M059J (cell line): ENCODE measurements at places on chromosomes 2 and 18. TPM values are rescaled to one million over a fixed set of nuclear protein-coding genes. Genes with fewer than 3 reads are reported as not detected.

ING5 gene
- total RNA-seq = 9.2 and 11.0 TPM in 2 replicates

CXCR1 gene
- total RNA-seq = not detected in 2 replicates

UGT1A10 gene
- total RNA-seq = not detected in 2 replicates

CHN1 gene
- total RNA-seq = 11.0 and 12.7 TPM in 2 replicates

C1D gene
- total RNA-seq = 49.3 and 62.1 TPM in 2 replicates

DSG1 gene
- not detected in 2 replicates for total RNA-seq

CHST9 gene
- not detected in 2 replicates for total RNA-seq

APCDD1 gene
- 2.4 and 6.8 TPM in 2 replicates for total RNA-seq

ALPI gene
- total RNA-seq = not detected in 2 replicates

LDLRAD4 gene
- total RNA-seq = 1.4 and 1.9 TPM in 2 replicates

PDIA6 gene
- 345 and 486 TPM in 2 replicates for total RNA-seq

ALPG gene
- total RNA-seq = not detected in 2 replicates

PLGLB1 gene
- total RNA-seq = 0.49 TPM in 1 of 2 replicates, not detected in the other

DNA sequence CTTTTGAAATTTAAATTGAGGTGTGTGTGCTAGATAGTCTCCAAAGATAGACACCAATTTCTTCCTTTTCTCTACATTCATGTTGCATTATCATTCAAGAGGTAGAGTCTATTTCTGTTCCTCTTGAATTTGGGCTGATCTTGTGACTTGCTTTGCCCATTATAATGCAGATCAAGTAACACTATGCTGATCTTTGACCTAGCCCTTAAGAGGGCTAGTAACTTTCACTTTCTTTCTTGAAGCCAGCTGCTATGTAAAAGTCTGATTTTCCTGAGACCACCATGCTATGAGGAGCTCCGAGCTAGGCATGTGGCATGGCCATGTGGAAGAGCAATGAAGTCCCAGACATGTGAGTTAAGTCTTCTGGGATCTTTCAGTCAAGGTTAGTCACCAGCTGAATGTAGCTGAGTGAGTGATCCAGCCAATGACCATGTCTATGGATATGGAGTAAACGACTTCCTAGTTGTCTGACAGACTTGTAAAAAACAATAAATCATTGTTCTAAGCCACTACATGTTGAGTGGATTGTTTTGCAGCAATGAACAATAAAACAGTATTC lies 189.4 kb upstream of the CWC22 start:
- peak; percentile 5 for DNase-seq

GRCh38 chr2:66577321-66578053 lies 142.6 kb downstream of the MEIS1 start:
- DNase-seq = peak; percentile 18

DNA sequence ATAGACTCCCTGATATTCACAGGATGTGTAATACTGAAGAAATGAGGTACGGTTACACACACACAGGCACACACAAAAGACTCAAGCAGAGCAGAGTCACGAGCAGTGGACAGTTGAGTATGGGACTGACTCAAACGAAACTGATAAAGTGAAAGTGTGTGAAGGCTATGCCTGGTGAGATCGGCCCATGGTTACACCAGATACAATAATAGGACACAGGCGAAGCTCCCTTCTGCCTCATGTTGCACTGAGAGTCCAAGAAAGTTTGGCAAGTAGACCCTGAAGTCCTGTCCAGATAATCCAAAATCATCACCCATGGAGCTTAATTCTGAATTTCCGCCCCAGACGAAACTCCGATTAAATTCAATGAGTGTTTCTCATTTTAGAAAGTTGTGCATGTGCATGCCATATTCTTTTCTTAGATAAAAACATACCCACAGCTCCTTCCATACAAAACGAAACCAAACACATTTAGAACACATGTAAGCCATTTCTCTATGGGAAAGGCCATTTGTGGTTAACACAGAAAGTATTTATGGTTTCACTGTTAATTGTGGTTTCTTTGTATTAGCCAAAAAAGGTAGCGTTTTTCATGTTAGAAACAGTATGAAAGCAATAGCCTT lies 567.6 kb downstream of the PLCL1 start:
- peak; percentile 56 for DNase-seq

GRCh38 chr2:11562476-11562875 lies 28.6 kb downstream of the GREB1 start:
- DNase-seq = no peak

GRCh38 chr2:233209533-233210171 lies 41.8 kb upstream of the ATG16L1 start:
- DNase-seq = peak; percentile 84

GRCh38 chr2:225136552-225136951 lies 94.3 kb upstream of the DOCK10 start:
- no peak for DNase-seq

DNA sequence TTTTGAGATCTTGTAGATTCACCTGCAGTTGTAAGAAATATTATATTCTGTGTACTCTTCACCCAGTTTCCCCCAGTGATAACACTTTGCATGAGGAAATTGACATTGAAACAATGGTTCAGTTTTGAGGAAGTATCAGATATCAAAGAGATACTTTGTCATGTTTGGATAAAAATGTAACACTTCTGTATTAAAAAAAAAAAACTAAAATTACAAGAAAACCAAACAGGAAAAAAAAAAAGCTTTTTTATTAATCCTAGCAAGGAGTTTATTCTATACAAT lies 204.0 kb downstream of the ARL4C start:
- no peak for DNase-seq

GRCh38 chr18:23689616-23690504 lies 607 bp downstream of the LAMA3 start:
- DNase-seq = no peak

GRCh38 chr2:109542384-109542783 lies 71.4 kb downstream of the SEPTIN10 start:
- no peak for DNase-seq

DNA sequence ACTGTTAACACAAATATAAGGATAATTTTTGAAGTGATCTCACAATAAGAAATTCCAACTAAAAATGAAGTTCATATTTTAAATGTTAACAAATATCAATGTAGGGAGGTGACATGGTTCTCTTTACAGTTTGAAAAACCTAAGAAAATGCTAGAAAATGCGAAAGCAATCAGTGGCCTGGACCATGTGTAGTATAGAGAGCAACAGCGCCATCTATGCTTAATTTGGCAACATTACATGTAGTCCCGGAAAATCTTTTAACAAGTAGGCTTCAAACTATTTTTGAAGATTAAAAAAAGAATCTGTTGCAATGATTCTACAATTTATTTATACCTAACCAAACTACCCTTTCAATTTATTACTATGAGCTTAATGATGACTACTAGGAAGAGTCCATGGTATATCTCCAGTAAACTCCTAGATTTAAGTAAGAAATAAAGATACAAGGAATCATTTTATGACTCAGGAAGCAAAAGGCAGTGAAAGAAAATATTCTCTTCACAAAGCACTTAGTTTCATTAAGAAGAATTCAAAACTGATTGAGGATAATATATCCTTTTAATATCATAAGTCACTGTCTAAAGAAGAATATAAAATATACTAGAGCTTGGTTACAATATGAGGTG lies 33.3 kb downstream of the NDUFA10 start:
- peak; percentile 25 for DNase-seq

DNA sequence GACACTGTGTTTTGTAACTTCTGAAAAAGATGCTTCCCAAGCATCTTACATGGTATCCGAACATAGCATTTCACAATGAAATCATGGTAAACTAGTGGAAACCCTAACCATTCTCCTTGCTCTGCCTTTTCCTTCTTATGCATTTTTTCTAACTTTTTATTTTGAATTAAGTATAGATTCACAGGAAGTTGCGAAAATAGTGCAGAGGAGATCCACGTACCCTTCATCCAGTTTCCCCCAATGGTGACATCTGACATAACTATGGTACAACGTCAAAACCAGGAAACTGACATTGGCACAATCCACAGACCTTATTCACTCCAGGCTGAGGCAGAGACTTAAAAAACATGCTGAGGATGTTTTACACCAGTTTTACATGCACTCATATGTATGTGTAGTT lies 38.3 kb downstream of the AAK1 start:
- DNase-seq = no peak

- no peak for DNase-seq
These were observed 166.9 kb downstream of the ARHGAP15 start for GRCh38 chr2:143296089-143296488.

DNA sequence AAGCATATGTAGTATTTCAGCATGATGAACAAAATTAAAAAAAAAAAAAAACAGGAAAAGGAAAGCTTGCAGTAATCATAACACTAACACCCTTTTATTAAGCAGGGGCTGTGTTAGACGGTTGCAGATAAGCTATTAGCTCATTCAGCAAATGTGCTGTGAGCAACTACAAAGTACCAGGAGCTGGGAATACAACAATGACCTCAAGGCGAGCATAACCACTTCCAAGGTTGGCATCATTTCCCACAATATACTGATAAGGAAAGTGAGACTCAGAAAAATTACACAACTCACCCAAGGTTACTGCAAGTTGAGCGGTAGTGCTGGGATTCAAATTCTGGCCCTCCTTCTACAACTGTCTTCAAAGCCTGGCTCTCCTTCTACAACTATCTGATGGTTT lies 38.2 kb upstream of the ACTR3 start:
- peak; percentile 41 for DNase-seq

GRCh38 chr2:37797081-37797480 lies 125.6 kb upstream of the CDC42EP3 start:
- DNase-seq = peak; percentile 98

- no peak for DNase-seq
These were observed 65.8 kb downstream of the FAM210A start for GRCh38 chr18:13660510-13660909.

DNA sequence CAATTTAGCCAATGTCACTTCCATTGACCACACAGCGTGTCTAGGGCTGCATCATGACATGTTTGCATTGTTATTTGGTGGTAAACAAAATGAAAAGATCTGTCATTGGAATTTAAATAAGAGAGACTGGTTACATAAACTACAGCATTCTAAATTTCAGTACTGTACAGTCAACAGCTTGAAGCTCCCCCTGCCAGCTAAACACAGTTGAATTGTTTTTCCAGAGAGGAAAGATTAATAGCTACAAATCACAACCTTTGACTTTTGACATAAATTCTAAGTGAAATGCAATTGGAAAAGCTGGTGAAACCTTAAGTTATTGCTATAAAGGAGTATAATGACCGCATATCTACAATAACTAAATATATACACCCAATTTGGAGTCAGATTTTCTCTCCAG lies 1600.0 kb upstream of the ACVR2A start:
- DNase-seq = no peak

DNA sequence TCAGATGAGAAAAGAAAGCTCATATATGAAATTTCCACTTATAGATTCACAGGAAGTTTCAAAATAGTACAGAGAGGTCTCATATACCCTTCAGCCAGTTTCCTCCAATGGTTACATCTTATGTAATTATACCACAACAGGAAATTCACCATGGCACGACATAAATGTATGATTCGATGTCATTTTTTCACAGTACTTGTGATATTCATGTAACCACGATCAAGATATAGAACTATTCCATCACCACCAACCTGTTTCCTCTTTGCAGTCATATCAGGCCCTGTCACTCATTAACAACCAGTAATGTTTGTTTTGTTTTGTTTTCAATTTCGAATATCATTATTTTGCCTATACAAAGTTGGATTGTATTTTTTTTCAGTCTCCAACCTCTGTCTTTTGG lies 314.3 kb upstream of the POU3F3 start:
- DNase-seq = no peak

DNA sequence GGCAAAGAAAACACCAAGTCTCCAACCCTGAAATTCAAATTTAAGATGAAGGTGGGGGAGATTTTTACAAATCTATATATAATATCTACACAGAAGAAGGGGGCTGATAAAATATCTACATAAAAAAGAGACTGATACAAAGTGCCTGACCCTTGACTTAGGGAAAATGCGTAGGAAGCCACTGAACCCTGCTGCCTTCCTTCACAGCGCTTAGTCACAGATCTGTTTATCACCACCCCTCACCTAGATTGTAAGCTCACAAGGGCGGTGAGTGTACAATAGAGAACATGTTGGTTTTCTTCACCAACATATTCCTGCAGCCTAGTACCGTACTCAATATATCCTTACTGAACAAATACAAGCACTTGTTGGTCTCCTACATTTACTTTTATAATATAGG lies 54.3 kb downstream of the NOL10 start:
- no peak for DNase-seq

GRCh38 chr18:68569936-68570335 lies 145.0 kb downstream of the TMX3 start:
- DNase-seq = no peak

GRCh38 chr2:214192711-214193110 lies 218.1 kb upstream of the VWC2L start:
- DNase-seq = no peak

GRCh38 chr2:100291152-100291970 lies 30.9 kb downstream of the LONRF2 start:
- DNase-seq = peak; percentile 99

GRCh38 chr2:179377296-179377695 lies 112.7 kb upstream of the SESTD1 start:
- peak; percentile 24 for DNase-seq

DNA sequence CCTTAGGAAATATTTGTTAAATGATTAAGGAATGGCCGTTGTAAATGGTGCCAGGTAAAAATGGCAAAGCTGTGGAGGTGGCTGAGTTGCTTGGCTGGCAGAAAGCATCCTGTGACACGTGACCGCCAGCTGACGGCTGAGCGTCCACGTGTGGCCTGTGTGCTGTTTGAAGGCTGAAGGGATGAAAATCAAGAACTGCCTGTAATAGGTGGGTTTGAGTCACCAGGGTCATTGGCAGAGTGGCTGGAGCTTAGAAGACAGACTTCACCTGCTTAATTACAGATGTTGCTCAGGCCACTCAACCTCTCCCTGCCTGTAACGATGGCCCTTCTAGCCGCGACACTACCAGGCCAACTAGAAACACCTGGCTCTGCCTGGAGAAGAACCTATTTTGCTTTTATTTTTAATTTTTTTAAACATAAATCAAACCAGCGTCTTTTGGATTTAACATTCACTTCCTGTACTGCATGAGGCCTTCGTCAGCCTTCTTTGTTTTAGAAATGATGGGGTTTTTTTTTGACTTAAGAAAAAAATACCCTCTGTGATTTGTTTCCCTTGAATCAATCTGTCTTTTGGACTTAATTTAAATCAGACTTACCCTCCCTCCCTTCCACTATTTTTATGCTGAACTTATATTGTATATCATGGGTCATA lies 206.5 kb downstream of the PRKCE start:
- no peak for DNase-seq

DNA sequence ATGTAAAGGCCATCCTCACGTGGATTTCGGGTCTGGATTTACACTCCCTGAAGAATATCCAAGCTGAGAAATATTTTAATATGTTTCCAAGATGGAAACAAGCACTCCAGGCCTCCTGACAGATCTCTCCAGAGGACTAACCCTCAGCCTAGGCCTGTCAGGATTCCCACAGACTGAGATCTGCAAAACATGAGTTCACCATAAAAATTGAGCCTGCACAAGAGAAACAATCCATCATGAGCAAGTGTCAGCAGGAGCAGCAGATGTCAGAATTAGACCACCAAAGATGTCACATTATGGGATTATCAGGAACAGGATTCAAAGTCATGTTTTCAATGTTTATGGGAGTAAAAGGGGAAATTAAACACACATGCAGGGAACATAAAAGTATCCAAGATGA lies 191.3 kb downstream of the TFCP2L1 start:
- no peak for DNase-seq
